Karpas-422 (cell line): ENCODE measurements at places on chromosomes 3 and 15. TPM values are rescaled to one million over a fixed set of nuclear protein-coding genes. Genes with fewer than 3 reads are reported as not detected.

The ONECUT1 gene
- 0.14 and 0.45 TPM in 2 replicates for total RNA-seq

The LPP gene
- 72.8 and 88.5 TPM in 2 replicates for total RNA-seq

The BDH1 gene
- total RNA-seq, result 80.5 and 111 TPM in 2 replicates

The DUOXA2 gene
- not detected in 2 replicates for total RNA-seq

The COL6A5 gene
- not detected in 2 replicates for total RNA-seq

The TRH gene
- not detected in 2 replicates for total RNA-seq

The DIS3L gene
- 25.5 and 40.2 TPM in 2 replicates for total RNA-seq

The GAP43 gene
- not detected in 2 replicates for total RNA-seq
